ENCODE measurements at places on chromosomes 1 and 21. TPM values are rescaled to one million over a fixed set of nuclear protein-coding genes. Genes with fewer than 3 reads are reported as not detected.

Gene CYP4X1
- 0.17 TPM for total RNA-seq

Gene ZNF683
- not detected for total RNA-seq

Gene CELSR2
- total RNA-seq: 8.5 TPM

Gene SPATA21
- total RNA-seq: not detected

Gene MYBPHL
- total RNA-seq: not detected

Gene KIF2C
- 15.5 TPM for total RNA-seq

Gene KRTAP7-1
- total RNA-seq: not detected

Measured in renal cortical epithelial cell (primary cell).